ENCODE measurements at places on chromosomes 1 and 21.
A peak's percentile ranks its signal among the peaks of the same experiment; 100 is the strongest.

GRCh38 chr1:230867903-230868735, at the start of gene C1orf198:
Gene C1orf198, minus strand, starts transcription at chr1:230868521. Its CDS starts 9 bp downstream, at chr1:230868512.
- DNase-seq: peak; percentile 52

DNA sequence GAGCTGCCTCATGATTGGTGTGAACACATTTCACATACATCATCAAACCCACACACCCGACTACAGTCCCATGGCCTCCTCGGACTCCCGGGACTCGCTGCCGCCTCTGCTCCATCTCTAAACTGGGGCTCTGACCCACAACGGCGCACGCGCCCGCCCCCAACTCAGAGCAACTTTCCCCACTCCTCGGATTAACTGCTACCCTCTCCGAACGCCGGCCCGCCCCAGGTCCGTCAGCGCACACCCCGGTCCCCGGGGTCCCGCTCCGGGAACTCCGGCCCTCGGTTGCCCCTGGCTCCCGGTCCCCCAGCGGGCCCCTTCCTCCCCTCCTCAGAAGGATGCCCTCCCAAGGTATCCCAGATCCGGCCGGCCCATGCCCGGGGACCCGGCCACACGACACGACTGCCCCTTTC, 740 bp downstream of the DSTYK start:
- peak; percentile 38 for DNase-seq

DNA sequence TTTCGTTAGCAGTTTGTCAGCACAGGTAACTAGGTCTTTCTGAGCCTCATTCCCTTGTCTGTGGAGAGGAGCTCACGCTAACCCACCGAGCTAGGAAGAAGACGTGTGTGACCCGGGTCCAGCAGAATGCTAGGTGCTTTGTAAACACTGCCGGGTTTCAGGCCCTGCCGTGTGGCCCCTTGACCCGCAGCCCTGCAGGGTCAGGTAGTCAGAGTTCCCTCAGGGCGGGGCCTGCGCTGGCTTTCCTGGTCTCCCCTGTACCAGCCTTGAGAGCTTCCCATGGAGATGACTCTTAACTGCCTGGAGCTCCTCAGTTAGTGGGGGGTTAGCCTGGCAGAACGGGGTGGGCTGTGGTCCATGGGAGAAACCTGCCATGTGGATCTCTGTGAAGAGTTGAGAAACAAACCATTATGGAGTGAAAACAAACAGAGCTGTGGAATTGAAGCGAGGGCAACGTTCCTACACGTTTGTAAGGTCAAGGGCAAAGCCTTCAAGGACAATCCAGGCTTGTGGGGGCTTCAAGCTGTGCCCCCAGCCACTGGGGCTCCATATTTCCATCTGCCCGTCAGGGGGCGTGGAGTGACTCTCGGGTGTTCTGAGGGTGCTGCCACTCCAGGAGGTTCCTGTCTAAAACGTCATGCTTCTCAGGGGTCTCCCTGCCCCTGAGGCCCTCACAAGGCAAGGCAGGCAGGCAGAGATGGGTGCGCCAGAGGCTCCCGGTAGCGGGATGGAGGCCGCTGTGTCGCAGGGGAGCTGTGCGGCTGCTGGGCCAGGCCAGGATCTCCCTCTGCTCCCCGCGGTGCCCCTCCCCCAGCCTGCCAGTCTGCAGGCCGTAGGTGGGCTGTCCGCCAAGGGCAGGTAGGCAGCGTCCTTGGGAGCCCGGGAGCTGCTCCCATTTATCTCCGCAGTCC, 23.8 kb downstream of the LHX4 start:
- no peak for DNase-seq

DNA sequence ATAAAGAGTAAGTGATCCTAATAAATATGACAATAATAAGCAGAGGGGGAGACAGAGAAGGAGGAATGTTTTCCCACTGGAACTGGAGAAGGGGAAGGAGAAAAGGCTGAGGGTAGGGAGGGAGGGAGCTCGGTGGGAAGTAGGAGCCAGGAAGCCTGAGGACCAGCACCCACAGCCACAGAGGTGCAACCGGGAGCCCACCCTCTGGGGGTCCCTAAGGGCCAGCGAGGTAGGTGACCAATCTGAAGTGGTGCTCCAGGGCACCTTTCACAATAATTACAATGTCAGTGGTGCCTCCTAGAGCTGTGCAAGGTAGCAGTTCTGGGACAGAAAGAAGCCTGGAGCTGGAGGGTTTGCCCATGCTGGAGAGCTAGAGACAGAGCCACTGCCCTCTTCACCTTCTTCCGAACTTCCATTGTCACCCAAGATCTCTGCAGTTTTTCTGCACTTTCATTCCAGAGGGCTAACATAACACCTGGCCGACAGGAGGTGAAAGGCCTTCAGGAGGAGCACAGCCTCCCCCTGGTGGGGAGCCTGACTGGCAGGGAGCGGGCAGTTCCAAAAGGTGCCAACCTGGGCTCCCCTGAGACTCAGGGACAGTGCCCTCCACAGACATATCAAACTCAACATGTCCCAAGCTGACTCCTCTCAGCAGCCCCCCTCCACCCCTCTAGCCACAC, 4.1 kb upstream of the AHCYL1 start:
- DNase-seq: peak; percentile 8

GRCh38 chr1:25068829-25069228, 138.8 kb upstream of the RUNX3 start:
- DNase-seq: no peak

GRCh38 chr1:169530448-169530847, 44.7 kb upstream of the SLC19A2 start:
- DNase-seq: no peak

DNA sequence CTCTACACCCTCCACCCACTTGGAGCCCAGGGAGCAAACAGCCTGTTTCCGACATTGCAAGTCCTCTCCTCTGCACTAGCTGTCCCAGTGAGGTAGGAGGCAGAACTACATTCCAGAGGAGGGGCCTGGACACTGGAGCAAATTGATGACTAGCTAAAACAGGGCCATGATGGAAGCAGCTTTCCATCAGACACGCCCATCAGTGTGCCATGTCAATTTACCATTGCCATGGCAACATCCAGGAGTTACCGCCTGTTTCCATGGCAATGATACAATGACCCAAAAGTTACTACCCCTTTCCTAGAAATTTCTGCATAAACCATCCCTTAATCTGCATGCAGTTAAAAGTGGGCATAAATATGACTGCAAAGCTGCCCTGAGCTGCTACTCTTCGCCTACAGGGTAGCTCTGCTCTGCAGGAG, 647.1 kb downstream of the PTPRU start:
- no peak for DNase-seq

DNA sequence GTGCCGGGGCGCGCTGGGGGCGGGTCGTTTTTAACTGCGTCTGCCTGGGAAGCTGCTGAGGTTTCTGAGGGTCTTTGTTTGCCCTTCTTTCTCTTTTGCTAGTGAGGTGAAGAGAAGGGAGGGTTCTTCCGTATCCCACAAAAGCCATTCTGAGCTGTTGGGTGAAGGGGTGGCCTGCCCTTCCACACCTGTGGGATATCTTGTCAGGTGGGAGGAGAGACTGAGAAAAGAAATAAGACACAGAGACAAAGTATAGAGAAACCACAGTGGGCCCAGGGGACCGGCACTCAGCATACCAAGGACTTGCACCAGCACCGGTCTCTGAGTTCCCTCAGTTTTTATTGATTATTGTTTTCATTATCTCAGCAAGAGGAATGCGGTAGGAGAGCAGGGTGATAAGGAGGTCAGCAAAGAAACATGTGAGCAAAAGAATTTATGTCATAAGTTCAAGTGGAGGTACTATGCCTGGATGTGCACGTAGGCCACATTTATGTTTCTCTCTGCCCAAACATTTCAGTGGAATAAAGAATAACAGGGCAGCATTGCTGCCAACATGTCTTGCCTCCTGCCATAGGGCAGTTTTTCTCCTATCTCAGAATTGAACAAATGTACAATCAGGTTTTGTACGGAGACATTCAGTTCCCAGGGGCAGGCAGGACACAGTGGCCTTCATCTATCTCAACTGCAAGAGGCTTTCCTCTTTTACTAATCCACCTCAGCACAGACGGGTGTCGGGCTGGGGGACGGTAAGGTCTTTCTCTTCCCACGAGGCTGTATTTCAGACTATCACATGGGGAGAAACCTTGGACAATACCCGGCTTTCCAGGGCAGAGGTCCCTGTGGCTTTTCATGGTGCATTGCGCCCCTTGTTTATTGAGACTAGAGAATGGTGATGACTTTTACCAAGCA, 972 bp downstream of the PGBD2 start:
- DNase-seq: no peak

- DNase-seq: no peak
Observed at GRCh38 chr1:36522021-36522420, 39.3 kb upstream of the CSF3R start.

DNA sequence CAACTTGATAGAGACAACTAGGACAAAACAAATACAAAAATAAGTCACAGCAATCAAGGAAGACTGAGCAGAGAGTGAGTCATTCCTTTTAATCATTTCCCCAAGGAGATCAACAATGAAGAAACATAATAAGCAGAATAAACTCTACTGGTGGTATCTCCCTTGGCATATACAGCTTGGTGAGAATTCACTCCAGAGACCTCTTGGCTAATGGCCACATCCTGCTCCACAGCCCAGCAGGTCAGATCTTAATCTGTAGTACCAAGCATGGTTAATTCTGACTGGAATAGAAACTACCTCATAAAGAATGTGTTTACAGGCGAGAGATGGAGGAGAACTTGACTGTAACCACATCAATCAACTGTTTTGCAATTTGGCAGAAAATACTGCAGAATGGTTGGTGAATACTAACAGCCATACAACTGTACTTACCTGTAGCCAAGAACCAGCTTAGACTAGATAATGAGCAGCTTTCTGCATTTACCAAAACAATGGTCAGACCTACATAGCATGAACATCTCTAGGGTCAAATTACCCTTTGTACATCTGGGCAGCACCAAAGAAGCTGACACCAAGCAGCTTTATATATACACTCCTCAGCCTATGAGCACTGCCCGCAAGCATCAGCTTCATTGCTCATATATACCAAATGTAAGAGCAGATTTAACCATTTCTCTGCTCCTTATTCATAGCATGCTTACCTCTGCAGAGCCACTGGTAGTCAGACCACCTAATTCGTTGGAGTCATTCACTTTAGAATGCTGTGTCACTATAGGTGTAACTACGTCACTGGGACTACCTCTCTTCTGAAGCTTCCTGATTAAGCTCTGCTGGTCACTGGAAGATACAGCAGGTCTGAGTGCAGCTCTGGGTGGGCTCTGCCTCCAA, 51.0 kb downstream of the KIAA0319L start:
- no peak for DNase-seq

DNA sequence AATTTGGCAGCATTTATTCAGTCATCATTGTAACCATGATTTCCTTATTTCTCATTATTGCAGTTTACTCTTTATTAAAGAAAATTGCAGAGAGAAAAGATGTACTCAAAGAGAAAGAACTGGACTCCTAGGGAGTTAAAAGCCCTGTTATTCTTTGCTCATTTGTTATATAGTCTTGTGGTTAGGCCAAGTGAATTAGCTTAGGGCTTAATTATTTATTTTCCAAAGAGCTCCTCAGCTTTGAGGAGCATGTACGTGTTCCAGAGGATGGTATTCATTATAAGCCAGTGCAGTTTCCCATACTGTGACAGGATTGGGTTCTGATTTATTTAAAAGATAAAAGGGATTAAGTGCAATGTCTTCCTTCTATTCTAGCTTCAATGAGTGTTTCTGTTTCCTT, 86.4 kb downstream of the GPR161 start:
- DNase-seq: no peak

GRCh38 chr1:21312407-21312992, 22.2 kb upstream of the ECE1 start:
- DNase-seq: no peak

DNA sequence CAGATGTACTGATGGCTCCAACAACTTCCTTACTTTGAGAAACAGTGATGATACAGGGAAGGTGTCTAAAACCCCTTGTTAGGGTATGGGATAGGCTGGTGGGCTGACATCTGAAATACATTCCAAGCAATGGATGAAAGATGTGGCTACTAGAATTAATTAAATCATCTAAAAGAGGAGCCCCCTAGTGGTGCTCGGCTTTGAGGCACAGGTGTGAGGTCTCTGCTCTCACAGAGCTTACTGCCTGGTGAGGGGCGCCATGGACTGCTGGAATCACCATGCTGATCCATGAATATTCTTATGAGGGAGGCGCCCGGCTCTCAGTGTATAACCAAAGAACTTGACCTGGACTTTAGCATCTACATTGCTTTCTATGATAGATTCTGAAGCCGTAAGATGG, 48.5 kb downstream of the GNG4 start:
- DNase-seq: no peak

- DNase-seq: no peak
Observed at GRCh38 chr1:235883261-235883927, 16.7 kb upstream of the LYST start.

- DNase-seq: peak; percentile 67
Observed at GRCh38 chr1:98794196-98794886, 132.8 kb downstream of the SNX7 start.

- DNase-seq: no peak
Observed at GRCh38 chr1:110118636-110119396, 6.6 kb downstream of the UBL4B start.

GRCh38 chr21:44524414-44525371, 15.3 kb downstream of the KRTAP10-1 start:
- DNase-seq: no peak

DNA sequence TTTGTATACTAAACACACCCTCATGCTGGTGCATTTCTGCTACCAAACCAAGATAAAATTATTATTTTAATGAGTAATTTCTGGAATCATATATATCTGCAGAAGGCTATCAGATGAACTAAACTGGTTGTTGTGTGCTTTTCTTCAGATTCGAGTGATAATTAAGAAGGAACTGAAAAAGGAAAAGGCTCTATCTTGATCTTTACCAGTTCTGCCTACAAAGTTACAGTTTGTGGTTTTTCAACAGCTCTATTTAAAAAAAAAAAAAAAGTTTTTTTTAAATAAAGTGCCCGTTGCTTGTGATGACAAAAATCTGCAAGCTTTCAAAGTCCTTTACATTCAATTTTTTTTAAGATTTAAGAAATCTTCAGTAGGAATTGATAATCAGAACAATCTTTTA, 13.6 kb downstream of the DENND1B start:
- DNase-seq: no peak

DNA sequence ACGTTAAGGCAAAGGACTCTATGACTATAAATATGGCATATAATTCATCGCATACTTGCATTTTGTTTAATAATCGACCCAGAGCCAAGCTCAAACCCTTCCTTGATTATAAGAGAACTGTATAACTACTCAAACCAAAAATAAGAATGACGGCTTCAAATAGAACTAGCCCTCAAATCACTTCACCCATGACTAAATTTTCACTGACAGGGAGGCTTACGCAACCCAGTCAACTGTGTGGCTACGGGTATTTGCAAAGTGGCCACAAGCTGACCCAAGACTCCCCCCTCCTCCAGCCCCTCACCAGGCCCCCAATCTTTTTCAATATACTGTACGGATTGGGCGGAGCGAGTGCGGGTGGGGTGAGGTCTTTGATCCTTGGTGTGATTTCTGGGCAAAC, 268.3 kb downstream of the ASTN1 start:
- DNase-seq: no peak

GRCh38 chr1:207847116-207847515, 63.8 kb downstream of the CD34 start:
- no peak for DNase-seq

DNA sequence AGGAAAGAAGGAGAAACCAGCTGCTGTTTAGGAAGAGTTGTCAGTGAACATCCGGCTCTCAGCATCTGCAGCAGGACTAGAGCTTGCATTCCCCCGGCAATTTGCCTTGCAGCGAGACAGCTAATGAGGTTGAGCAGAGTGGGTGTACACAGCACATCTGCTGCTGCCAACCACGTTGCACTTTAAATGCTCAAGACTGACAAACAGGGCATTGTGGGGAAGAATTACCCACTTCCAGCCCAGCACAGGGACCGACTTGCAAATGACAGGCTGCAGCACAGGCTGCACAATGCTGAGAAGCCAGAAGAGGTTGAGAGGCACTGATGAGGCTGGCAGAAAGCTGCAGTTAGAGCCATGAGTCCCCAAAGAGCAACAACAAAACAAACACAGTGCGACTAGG, 47.5 kb upstream of the PLA2G2C start:
- no peak for DNase-seq

All from stimulated activated naive CD4-positive, alpha-beta T cell (primary cell).